Activated CD8-positive, alpha-beta memory T cell treated with anti-CD3 and anti-CD28 coated beads for 1 hour (primary cell): ENCODE measurements at places on chromosomes 1 and 21.

GRCh38 chr1:43783671-43784205 is 76.4 kb downstream of the ST3GAL3 start:
- DNase-seq: no peak

- DNase-seq: no peak
These were observed 8.6 kb downstream of the JAM2 start for GRCh38 chr21:25647647-25648046.

DNA sequence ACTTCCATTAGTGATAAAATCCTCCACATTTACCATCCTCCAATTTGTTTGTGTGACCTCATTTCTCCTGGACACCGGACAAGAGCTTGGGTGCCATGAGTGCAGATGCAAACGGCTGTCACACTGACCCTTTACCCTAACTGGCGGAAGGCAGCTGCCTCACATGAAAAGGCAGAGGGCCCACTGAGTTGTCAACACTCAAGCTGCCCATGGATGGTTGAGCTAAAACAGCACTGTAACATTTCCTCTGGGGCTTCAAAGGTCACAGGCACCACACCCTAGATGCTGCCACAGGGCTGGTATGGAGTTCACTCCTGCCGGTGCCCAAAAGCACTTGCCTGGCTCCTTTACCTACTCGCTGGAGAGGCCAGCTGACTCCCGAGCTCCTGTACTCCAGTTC is 653.4 kb downstream of the KCNT2 start:
- no peak for DNase-seq

DNA sequence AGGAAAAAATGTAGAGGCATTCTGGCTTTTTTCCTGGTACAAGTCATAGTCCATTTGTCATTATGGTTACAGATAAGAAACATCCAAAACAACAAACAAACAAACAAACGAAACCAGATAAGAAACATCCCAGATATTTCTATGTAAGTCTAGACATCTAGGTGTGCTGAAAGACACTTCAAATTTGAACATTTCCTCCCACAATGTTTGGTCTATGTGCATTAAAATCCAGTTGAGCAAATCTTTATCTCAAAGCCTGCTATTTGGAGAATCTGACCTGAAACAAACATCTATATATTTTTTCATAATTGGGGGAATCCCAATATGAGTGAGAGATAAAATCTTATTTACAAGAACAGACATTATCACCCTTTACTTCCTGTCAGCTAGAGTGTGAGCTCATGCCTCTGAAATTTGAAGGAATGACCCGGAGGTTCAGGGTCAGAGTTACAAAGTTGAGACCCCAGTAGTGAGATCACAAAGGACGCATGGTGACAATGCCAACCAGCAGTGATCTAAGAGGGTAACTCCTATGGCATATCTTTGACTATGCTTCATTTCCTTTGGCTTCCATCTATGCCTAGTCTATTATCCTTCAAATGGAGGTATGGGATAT is 182.9 kb upstream of the ATP1B1 start:
- DNase-seq: no peak

- no peak for DNase-seq
These were observed 8.2 kb downstream of the TBX15 start for GRCh38 chr1:118979754-118980575.

DNA sequence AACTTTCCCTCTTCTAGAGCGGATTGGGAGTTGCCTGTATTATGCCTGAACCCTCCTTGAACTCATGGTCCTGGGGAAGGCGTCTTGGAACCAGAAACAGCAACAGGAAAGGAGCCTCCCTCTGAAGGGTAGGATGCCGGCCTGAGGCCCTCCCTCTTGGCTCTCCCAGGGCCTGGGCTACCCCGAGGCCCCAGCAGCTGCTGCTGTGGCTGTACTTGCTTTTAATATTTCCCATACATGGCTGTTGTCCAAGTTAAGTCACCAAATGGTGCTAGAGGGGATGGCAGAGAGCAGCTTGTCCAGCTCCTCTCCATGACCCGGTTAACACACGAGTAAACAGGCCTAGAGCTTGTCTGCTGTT is 10.5 kb downstream of the CHRNB2 start:
- DNase-seq: no peak

DNA sequence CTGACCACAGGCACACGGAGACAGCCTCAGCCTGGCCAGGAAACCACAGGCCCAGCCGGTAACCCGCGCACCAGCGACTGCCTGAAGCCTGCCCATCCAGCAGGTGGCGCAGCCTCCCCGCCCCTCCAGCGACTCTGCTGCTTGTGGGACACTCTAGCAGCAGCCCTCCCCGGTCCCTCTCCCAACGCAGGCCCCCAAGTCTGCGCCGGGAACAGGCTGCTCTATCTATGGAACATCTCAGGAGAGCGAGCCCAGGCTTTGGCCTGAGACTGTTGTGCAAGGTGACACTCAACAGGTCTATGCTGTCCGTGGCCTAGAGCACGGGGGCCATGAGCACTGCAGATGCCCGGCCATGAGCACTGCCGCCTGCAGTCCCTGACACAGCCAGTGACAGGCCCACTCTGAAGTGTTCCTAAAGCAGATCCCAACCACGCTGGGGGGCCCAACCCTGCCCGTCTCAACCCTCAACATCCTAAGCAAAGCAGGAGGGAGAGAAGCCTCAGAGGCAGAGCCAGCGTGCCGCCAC is 28.4 kb downstream of the WDR4 start:
- no peak for DNase-seq

GRCh38 chr1:100115524-100115923 is 17.2 kb downstream of the SASS6 start:
- DNase-seq: no peak

DNA sequence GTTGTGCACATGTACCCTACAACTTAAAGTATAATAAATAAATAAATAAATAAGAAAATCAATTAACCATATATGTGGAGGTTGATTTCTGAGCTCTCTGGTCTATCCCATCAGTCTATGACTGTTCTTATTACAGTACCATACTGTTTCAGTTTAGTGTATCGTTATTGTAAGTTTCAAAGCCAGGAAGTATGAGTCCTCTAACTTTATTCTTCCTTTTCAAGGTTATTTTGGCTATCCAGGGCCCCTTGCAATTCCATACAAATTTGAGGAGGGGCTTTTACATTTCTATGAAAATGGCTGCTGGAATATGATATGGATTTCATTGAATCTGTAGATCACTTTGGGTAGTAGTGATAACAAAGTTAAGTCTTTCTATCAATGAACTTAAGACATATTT is 96.9 kb upstream of the BCL9 start:
- DNase-seq: no peak

DNA sequence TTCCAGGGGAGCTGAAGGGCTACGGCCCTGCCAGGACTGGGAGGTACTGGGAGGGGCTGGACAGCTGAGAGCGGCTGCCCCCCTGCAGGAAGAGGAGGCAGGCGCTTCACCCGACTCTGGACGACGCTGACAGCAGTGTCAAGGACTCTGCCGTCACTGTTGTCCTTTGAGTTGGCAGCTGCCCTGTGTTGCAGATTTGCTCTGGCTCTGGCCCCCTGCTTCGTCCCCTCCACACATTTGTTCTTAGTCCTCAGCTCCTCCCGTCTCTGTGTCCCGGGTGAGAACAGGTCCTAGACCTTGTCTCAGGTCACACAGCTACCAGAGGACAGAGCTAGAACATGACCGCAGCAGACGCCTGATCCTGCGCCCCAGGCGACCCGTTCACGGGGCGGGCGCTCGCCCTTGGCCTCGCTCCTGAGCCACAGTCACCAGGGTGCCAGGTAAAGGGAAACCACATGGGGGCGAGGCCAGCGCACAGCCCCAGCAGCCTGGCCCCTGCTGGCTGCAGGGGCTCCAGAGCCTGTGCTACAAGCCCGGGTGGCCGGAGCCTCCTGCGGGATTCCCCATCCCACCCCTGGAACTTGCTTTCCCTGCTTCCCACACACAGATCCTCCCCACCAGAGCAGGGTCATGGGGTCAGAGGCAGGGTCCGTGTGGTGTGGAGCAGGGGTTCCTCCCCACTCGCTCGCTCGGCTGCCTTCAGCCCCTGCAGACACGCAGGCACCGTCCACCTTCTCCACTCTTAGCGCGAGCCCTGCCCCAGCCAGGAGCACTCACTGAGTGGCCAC is 10.7 kb upstream of the NPHP4 start:
- DNase-seq: no peak

GRCh38 chr1:171741872-171742576 is at the start of gene VAMP4:
TSS of gene VAMP4 (minus strand) at chr1:171742065. CDS start at chr1:171738414, 3,651 bp downstream.
- DNase-seq: peak; percentile 79

DNA sequence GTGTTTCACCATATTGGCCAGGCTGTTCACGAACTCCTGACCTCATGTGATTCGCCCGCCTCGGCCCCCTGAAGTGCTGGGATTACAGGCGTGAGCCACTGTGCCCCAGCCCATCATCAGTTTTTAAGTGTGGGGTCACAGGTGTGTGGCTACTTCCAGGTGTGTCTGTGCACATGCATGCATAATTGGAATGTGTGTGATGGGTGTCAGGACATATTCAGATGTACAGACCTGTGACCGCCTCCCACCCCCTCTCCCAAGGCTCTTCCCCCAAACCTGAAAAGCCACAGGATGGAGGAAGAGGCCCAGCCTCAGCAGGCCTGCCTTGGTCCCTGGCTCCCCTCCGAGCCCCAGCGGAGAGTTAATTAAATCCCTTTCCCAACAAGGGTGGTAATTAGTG is 37.3 kb upstream of the CSF3R start:
- DNase-seq: no peak

GRCh38 chr1:197811769-197812168 is 36.5 kb upstream of the DENND1B start:
- DNase-seq: no peak

DNA sequence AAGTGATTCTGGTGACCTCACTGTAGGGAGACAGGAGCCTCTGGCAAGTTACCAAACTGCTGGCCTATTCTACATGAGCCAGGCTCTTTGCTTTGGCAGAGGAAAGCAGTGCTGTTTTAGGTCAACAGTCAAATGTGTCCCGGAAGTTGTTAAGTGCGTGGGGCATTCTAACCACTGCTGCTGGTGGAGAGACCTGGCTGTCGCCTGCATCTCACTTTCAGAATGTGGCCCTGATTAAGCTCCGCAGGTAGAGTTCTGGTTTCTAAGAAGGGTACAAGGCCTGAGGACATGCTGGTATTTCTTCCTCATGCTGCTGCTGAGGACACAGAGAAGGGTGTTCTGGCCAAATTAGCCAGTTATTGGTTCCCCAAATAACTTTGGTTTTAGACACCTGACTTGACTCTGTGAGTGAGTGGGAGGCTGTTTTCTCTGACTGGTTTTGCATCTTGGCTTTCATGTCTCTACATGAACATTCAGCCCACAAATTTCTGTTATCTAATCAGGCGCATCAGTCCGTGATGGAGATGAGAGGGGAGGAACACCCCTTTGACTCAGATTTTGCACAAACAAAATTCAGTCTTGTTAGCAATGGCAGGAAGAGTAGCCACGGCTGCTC is 120.8 kb downstream of the LMO4 start:
- DNase-seq: no peak

DNA sequence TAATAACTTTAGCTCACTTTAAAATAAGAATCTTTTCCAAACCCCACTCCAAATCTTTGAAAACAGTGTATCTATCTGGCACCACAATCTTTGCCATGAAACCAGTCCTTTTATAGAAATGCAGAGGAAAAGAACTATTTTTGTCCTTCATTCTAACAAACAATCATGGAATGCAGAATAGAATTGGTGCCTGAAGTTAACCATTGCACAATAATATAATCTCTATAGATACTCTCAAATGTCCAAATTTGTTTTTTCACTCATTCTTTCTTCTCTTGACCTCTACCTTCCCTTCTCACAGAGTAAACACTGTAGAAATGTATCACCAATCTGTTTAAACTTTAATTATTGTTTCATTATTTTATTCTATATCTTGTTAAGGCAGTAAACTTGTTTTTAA is 34.8 kb downstream of the TTLL7 start:
- DNase-seq: no peak

DNA sequence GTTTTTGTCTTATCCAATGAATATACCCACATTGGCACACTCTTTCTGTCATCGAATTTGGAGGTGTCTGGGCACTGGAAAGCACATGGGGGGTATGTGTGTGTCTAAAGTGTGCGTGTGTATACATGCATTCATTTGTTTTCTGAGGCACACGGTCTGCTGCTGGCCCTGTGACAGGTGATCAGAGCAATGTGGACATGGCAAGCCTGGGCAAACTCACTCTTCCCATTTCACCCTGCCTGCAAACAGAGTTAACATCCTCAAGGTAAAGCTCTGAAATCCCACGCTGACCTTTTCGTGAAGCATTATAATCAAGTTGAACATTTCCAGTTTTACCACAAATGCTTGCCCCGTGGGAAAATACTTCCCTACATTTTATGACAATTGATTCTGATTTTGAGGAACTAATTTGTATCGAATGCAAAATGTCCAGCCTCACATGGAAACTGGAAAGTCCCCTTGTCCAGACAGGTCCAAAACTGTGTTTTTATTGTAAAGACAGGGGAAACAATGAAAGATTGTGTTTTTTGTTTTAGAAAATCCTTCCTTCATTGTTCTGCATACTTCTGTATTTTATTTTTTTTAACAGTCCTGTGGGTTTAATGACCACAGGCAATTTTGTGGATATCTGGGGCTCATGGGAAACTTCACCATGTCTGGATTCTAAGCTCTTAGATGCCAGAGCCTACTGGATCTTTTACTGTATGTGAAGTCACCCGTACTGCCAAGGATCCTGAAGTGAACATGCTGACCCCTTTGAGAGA is 160.9 kb downstream of the PBX1 start:
- no peak for DNase-seq

DNA sequence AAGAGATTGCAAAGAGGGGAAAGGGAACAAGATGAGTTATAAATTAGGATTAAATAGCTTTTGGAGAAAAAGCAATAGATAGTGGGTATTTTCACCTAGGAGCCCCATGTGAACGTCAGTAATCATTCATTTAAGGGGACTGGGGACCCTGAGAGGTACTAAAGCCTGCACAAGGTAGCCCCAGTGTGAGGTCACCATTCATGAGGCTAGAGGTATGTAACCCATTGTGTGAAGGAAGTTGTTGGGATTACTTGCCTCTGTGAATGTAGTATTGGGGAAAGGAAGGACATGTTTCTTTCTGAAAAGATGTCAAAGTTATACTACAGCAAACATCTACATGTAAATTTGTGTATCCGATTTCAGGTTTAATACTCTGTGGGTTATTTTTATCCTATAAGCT is 276.8 kb downstream of the TBX15 start:
- DNase-seq: no peak

- DNase-seq: no peak
These were observed 112.9 kb upstream of the WARS2 start for GRCh38 chr1:119253366-119253765.

DNA sequence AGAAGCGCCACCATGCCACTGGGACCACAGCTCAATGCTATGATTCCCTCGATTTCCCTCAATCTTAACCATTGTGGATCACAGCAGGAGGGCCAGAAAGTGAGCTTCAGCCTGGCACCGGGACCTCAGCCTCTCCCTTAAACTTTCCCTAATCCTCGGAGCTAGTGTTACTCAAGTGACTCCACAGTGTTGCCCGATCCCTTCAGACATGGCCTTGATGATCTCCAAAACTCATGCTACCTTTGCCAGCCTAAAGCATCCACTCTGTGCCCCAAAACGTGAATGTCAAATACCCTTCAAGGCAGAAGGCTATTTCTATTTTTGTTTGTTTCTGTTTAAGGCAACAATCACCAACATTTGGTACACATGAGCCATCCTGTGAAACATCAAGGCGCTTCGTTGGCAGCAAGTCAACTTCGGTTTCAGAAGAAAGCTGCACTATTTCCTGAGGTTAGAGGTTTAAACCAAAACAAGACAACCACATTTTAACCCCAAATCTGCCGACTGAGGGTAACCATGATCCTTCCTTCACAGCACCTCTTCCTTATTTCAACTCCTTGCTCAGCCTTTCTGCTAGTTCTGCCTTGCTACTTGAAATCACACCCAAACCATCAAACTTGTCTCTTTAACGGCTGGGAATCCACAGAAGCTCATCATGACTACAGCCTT is 94.4 kb upstream of the KRTAP19-8 start:
- peak; percentile 44 for DNase-seq
